SK-MEL-5 (cell line): ENCODE measurements at places on chromosomes 7 and 10.

DNA sequence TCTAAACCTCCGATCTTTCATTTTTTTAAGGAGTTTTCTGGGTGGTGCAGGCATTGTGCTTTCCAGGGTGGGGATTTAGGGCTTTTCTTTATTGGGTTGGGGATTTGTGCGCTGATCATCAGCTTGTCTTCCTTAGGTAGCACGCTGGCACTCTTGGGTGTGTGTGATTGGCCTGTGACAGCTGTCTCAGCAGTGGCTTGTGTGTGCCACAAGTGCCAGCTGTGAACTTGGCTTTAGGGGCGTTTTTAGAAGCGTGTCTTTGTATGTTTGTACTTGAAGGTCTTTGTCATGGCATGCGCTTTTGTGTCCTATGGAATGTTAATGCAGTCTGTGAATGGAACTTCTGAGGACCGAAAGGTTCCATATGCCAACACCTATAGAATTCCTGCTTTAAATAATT lies 788 bp downstream of the AKAP9 start:
- peak; percentile 38 for DNase-seq

GRCh38 chr7:67019562-67020390 lies 23.1 kb downstream of the TYW1 start:
- no peak for DNase-seq

GRCh38 chr10:124733571-124734245 lies 10.5 kb downstream of the FAM53B start:
- DNase-seq: no peak

GRCh38 chr7:15839416-15840100 lies 153.1 kb upstream of the MEOX2 start:
- peak; percentile 40 for DNase-seq

DNA sequence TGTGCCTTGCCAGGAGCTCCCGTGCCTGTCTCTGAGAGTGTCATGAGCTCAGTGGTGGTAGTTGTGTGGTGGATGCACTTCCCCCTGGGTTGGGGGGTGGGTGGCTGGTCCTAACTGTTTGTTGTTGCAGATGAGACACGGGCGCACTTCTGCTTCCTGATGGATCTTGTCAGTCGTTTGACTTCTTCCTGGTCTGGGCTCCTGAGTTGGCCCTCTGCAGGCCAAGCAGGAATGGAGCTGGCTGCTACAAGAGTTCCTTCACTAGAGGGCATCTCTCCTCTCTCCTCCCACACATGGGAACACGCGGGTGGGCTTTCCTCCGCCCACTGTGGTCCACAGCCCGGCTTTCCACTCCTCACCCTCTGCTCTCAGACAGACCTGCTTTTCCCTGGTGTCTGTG lies 82.0 kb downstream of the BMS1 start:
- peak; percentile 44 for DNase-seq

DNA sequence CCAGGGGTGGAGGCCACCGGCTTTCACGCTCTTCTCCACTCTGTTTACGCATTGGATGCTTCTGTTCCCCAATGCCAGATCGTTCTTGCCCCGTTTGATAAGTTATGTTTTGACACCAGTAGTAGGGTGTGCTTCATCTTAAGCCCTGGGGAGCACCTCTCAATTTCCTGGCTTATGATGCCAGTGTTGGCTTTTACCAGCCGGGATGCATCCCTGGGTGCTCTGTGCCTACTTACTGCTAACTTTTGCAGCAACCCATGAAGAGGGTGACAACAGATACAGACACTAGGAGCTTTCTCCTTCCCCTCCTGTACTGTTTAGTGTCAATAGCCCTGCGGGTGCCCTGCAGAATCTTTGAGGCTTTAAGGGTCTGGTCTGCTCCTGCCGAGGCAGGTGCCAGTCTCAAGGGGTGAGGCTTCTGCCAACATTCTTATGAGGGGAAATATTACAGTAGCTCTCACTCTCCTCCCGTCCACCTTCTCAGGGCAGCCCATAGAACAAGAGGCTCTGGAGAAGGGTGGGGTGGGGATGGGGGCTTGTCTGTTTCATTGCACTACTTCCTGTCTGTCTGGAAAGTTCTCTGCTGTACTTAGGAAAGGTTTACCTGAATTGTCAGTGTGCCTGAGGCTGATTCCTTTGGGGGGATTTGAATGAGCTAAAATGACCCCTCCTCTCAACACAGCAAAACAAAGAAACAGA lies 23.3 kb downstream of the ADCY1 start:
- DNase-seq: no peak
